NCI-H460 (cell line): ENCODE measurements at places on chromosomes 5 and 9. TPM values are rescaled to one million over a fixed set of nuclear protein-coding genes. Genes with fewer than 3 reads are reported as not detected.

DNA sequence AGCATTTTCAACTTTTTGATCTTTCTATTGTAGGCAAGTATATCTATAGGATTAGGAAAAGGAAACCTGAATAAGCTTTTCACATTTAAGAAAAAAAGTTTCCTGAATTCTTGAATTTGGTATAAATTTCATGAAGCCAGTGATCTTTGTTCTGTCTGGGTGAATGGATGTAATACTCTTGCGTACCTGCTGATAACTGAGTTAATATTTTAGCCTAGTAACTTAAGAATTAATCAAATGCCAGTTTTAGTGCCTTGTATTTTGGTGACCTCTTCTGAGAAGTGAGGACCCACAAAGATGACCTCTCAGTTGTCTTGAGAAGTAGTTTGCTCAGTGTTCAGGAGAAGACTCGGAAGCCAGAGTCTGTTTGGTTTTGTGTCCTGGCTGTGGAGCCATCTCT is 77.9 kb downstream of the UHRF2 start:
- DNase-seq: no peak

- DNase-seq: no peak
Measured at GRCh38 chr5:78538240-78538850, 110.2 kb downstream of the LHFPL2 start.

- no peak for DNase-seq
Measured at GRCh38 chr9:1276474-1276873, 226.3 kb downstream of the DMRT2 start.

The FGD3 gene
- total RNA-seq: 0.87 and 1.1 TPM in 2 replicates

DNA sequence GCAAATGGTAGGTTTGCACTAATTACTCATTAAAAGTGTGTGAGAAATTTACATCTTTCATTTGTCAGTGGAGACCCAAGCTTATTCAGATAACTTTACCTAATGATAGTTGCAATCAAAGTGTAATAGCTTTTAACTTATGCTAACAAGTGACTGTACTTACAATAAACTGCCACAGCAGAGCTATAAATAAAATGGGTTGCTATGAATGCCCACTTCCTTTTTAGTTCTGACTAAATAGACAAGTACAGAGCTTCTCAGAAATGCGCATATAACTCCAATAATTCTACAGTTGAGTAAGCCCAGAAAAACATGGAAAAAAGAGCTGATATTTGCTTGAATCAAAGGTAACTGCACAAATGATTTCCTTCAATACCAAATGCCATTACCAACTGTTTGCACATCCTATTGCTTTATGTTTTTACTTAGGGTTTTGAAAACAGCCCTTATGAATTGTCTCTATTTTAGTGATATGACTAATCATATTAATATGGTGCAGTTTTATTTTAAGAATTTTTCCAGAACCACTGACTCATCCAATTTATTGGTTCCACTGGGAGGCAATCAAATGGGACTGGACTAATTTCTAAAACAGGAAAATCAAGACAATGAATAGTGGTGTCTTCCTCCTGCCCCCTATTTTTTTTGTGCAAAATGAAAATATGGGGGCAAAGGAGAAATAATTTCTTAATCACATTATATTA is 84.1 kb downstream of the PPP2R2B start:
- no peak for DNase-seq

DNA sequence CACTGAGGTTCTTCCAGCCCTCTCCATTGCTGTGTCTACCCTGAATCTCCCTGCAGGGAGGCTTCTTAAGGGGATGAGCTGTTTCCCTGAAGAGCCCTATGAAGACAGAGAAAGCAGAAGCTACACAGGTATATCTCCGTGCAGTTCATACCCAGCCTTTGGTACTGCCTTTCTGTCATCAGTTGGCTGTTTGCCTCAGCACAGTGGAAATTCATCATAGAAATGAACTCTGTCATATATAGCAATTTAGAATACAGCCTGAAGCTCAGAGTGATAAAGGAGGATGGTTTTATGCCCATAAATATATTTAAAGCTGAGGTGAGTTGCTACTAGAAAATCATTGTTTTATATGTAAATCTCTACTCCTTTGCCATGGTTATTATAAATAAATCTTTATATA is 42.6 kb upstream of the KCNN2 start:
- DNase-seq: no peak

The MARVELD2 gene
- 8.8 and 9.3 TPM in 2 replicates for total RNA-seq

The PCDHGB7 gene
- total RNA-seq: 0.79 and 0.89 TPM in 2 replicates

GRCh38 chr9:98971168-98971914 is 27.6 kb downstream of the COL15A1 start:
- DNase-seq: no peak

GRCh38 chr9:31582561-31582960 is 801.9 kb upstream of the ACO1 start:
- no peak for DNase-seq

The DDX4 gene
- 0.14 TPM in 1 of 2 replicates, not detected in the other for total RNA-seq

GRCh38 chr5:1801967-1802295 is 724 bp downstream of the NDUFS6 start:
- no peak for DNase-seq

DNA sequence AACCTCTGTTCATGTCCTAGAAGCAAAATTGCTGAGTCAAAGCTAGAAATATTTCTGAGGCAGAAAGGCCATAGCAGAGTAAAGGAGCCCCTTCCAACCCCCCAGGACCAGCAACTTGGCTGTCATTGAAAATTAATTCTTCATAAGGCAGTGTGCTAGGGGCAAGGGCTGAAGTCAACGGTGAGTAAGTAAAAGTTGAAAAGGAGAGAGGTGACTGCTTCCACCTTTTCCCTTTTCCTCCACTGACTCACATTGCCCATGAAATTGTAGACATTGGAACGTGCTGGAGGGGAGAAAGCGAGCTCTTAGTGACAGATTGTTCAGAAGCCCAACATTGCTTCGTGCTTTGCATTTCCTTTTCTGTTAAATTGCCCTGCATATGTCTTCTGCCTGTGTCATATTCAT is 19.1 kb downstream of the GLRA1 start:
- DNase-seq: no peak
